Right ventricle myocardium inferior (tissue), 1 donor: ENCODE measurements at places on chromosomes 1 and 21. TPM values are rescaled to one million over a fixed set of nuclear protein-coding genes. Genes with fewer than 3 reads are reported as not detected.
A peak's percentile ranks its signal among the peaks of the same experiment; 100 is the strongest.

DNA sequence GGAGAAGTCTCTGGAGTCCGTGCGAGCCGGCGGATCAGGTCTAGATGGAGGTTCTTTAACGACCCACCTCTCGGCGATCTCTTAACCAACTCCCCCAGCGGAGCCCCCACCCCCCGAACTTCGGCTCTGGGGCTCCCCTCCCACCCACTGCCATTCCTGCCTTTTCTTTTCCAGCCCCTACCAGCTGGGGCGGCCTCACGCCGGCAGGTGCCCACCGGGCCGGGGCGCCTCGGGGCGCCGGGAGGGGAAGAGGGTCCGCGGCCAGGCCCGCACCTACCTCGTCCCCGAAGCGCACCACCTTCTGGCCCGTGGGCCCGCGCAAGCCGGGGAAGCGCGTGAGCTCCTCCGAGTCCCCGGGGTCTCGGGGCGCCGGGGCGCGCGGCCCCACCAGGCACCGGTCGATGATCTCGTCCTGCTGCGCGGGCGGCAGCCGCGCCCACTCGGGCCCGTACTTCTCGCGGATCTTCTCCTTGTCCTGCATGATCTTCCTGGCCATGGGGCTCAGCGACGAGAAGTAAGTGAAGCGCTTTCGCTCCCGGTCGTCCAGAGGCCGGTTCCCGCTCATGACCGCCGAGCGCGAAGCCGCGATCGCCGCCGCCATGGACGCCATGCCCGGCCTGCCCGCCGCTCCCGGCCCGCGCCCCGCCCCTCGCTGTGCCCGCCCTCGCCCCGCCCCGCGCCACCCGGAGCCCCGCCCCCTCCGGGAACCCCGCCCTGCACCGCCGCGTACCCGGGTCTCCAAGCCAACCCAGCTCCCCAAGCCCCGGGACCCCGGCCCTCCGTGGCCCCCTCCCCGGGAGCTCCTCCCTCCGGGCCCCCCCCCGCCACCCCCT, at the start of gene C1orf198:
C1orf198 (minus strand) TSS at position 619 of the 833 bp plus-strand sequence; CDS start at position 610, 9 bp downstream.
- DNase-seq = peak; percentile 86

GRCh38 chr21:46665566-46665965, 30.1 kb downstream of the PRMT2 start:
- no peak for DNase-seq

FMO5 gene
- 8.2 TPM for total RNA-seq

DNA sequence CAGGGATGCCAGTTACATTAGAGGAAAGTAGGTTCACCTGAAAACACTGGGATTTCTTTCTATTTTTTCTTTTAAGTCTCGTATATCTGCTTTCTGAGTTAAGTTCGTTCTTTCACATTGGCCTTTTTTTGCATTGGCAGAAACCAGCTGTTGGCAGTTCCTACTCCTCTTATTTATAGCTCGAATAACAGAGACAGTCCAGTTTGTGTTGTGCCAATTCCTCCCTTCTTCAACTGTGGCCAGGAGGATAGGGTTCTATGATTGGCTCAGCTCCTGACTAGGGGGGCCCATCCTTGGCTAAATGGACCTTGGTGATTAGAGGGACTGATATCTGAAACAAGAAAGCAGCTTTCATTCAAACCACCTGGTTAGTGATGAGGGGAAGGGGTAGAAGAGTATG, 115.8 kb downstream of the RPS6KC1 start:
- DNase-seq = no peak

- no peak for DNase-seq
Observed at GRCh38 chr1:220500372-220500771, 27.6 kb upstream of the MARK1 start.

DNA sequence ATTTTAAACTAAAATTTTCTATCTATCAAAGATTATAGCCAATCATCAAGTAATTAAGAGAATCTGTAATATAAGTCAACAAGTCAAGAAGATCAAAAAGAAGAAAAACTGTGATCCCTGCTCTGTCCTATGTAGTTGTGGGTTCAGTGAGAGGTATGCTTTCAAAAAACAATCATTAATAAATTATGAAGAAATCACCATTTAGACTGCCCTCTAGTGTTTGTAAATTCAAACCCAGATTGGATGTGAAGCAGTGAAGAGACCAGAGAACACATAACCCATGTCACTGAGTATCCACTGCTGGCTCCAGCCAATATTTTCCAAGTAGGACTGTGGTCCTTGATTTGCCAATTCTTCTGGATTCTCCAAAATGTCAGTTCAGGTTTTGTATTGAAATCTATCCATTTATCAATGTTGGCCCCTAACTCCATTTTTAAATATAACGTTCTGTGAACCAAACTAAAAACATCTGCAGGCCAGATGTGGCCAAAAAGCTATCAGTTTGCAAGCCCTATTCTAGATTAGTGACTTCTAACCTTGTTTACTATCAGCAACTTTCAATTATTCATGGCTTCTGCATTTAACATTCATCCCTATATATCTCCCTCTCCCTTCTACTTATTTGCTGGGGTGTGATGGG, 467.5 kb upstream of the CXADR start:
- DNase-seq = no peak

GRCh38 chr1:1911350-1912041, 3.6 kb upstream of the CALML6 start:
- peak; percentile 3 for DNase-seq

DNA sequence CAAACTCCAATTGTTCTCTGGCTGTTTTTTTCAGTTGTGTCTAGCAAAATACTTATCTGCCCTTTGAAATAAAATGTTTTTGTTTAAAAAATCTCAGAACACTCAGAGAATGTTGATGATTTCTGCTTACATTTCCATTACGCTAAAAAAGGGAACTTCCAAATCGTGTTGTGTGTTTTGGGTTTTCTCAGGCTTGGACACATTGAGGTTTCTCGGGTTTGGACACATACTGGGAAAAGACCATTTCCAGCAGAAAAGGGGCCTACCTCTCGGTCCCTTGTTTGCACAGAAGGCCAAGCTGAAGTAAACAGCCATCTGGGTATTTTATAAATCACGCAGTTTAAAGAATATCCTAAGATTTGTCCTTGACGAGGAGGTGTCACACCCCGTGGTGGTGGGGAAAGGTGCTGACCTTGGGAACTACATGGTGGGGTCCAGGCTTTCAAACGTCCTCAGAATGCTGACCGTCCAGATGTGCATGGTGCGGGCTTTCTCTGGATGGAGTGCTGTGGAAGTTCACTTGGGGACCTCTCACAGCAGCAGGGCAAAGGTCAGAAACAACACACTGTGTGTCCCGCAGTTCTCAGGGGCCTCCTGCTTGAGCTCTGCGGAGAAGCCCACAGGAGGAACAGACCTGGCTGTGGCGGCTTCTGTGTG, 67.8 kb downstream of the SLC37A1 start:
- DNase-seq = no peak
